Caco-2 (cell line): ENCODE measurements at places on chromosomes 12 and 14. TPM values are rescaled to one million over a fixed set of nuclear protein-coding genes. Genes with fewer than 3 reads are reported as not detected.

GRCh38 chr12:70788774-70789173 lies 131.8 kb downstream of the PTPRR start:
- no peak overlapping the region for H3K4me3 ChIP-seq
- no peak overlapping the region for H3K27ac ChIP-seq
- no peaks in the 10 kb centered on the region for H3K36me3 ChIP-seq
- no peaks in the 10 kb centered on the region for H3K27me3 ChIP-seq
- H3K4me1 ChIP-seq, result no peaks in the 10 kb centered on the region

SLC10A1 gene
- 2.6 and 3.8 TPM in 2 replicates for total RNA-seq

- H3K27me3 ChIP-seq, result no peaks in the 10 kb centered on the region
- H3K36me3 ChIP-seq, result no peaks in the 10 kb centered on the region
- no peak overlapping the region for H3K4me3 ChIP-seq
- H3K27ac ChIP-seq, result peak overlapping the region; percentile 19
- DNase-seq, result no peak
- peaks cover 26% of the 10 kb centered on the region for H3K4me1 ChIP-seq
Observed at GRCh38 chr12:106893451-106893850, 62.3 kb upstream of the TMEM263 start.

- H3K27ac ChIP-seq, result no peak overlapping the region
- H3K4me1 ChIP-seq, result no peaks in the 10 kb centered on the region
- no peaks in the 10 kb centered on the region for H3K36me3 ChIP-seq
- H3K27me3 ChIP-seq, result no peaks in the 10 kb centered on the region
- no peak for DNase-seq
Observed at GRCh38 chr12:96578526-96579125, 89.2 kb downstream of the CFAP54 start.

DNA sequence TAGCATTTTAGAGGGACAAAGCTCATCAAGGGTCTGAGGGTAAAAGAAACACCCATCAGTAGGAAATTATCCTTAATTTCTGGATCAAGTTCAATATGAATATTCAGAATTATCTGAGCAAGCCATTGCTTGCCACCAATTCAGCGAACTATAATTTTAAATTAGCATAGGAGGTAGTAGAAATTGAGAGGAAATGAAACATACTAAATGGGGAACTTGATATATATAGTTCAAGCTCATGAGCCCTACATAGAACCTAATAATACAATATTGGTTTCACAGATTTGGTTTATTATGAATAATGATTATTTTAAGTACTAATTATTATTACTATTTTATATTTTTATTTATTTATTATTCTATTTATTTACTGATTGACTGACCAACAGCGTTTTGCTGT lies 42.1 kb upstream of the GXYLT1 start:
- H3K4me3 ChIP-seq, result no peak overlapping the region
- no peaks in the 10 kb centered on the region for H3K36me3 ChIP-seq
- no peak for DNase-seq
- no peaks in the 10 kb centered on the region for H3K27me3 ChIP-seq
- H3K27ac ChIP-seq, result no peak overlapping the region
- H3K4me1 ChIP-seq, result peaks cover 6% of the 10 kb centered on the region; the same call in 1 of the 2 replicates

DNA sequence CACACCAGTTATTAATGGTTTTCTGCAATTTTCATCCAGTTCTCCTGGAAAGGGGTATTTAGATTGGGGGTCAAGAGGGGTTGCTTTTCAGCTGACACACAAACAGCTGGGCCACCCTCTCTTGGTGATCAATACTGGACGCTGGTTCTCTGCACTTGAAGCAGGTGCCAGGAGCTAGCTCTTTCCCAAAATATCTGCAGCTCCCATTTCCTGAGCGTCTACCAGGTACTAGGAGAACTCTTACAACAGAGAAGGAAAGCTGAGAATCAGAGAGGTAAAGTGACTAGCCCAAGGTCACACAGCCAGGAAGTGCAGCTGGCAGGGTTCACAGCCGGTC lies 1.2 kb downstream of the TESC start:
- H3K36me3 ChIP-seq, result no peaks in the 10 kb centered on the region
- H3K4me1 ChIP-seq, result peaks cover 6% of the 10 kb centered on the region; the same call in 1 of the 2 replicates
- no peaks in the 10 kb centered on the region for H3K27me3 ChIP-seq
- DNase-seq, result no peak

DNA sequence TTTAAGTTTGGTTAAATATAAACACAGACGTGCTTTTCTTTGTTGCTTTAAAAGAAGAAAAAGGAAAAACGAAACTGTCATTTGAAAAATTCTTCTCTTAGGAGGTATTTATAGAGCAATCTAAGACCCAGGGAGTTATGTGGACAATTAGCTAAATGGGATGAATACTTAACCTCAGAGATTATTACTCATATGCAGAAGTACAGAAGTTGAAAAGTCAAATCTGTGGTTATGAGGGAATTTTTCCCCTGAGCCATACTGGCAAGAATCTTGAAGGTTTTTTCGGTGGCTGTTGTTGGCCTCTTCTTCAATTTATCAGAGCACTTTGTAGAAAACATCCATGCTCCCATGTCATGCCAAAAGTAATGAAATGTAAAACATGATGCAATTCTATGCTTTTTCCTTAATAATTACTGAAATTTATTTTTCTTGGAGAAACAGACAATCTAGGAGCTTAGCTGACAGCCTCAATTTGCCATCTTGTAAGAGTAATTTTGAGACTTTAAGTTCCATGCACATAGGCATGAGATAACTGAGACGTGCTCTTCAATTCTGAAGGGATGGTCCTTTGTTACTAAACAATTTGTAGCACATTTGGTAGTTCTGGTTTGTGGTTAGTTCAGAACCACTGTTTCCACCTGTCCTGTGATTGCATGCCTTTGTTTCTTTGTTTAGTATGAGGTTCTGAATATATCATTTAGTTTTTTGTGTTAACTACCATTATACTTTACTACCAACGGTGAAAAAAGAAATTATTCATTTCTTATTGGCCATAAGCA lies 126.6 kb downstream of the BCAT1 start:
- DNase-seq, result no peak
- H3K4me1 ChIP-seq, result 0 out of 2 replicates have a peak, but pooled peaks cover 6% of the 10 kb centered on the region
- H3K36me3 ChIP-seq, result no peaks in the 10 kb centered on the region; the same call in 1 of the 2 replicates
